ENCODE measurements at places on chromosomes 11 and 22.
A peak's percentile ranks its signal among the peaks of the same experiment; 100 is the strongest.

DNA sequence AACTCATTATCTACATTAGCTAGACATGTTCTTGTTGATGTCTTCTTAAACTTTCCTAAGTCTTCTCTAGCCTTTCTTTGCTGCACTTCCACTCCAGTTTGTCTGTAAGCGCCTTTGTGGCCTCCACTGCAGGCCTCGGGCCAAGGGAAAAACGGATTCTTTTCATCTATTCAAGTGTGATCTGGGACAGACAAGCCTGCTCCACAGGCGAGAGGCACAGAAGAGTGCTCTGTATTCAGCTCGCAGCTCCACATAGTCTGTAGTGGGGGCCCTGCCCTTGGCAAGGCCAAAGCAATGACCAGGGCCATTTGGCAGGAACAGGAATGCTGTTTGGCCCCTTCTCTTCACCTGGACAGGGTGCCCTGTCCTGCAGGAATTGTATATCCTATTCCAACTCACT, 84.1 kb upstream of the BARX2 start:
- DNase-seq: no peak

DNA sequence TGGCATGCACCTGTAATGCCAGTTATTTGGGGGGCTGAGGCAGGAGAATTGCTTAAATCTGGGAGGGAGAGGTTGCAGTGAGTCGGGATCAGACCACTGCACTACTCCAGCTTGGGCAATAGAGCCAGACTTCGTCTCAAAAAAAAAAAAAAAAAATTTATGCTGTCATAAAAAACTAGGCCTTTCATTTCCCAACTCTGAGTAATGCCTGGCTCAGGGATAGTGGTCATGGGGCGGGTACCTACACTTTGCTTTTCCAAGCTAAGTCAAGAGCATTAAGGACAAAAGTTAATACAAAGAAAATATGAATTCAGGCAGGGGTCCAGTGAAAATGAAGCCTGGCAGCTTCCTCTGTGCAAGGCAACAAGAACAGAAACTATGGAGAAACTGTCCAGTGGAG, 16.3 kb downstream of the CPSF7 start:
- DNase-seq: no peak

- no peak for DNase-seq
These were observed 3.6 kb downstream of the POLDIP3 start for GRCh38 chr22:42611051-42611450.

DNA sequence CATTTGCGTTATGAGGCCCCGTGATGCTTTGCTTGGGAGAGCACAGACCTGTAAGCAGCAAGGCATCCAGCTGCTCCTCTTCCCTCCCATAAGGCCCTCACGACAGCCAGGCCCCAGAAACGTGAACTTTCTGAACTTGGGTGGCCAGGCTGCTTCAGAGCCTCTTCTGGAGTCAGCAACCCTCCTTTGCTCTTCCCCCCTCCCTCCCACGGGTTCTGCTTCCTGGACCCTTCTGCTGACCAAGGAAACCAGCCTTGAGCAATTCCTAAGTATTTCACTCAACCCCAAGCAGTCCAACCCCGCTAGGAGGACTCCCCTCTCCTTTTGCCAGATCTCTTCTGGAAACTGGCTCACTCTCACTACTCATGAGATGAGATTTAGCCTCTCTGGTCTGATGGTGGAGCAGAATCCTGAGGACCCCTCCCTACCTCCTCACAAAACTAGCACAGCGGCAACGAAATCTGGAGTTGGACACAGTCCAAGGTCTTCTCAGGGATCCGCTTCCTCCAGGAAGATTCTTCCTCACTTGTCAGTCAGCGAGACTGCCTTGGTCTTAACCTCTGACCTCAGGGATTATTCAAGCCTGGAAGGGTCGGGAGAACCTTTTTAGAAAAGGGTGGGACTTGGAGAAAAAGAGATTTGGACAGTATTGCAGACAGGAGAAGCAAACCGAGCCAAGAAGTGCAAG, 86.2 kb downstream of the UBASH3B start:
- no peak for DNase-seq

GRCh38 chr11:126114486-126115126, 51.9 kb upstream of the CDON start:
- DNase-seq: no peak

- DNase-seq: no peak
These were observed at the start of gene TPH1 for GRCh38 chr11:18046116-18046777. TPH1 (minus strand) TSS chr11:18046269; CDS start chr11:18040762, 5,507 bp downstream.

DNA sequence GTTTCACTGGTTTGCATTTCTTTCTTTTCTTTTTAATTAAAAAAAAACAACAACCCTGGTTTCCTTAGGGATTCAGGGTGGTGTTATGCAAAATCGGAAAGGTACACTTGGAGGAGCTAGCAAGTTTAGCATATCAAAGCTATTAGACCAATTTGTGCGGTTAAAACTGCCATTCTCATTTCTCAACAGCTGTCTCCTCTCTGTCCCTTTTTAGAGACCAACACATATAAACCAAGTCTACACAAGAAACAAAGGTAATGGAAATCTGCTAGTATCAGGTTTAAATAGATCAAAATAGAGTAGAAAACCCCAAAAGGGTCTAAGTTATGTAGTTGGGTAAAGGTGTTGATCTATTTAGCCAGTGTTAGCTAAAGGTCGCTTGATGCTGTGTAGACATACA, 1.7 kb upstream of the SESN3 start:
- no peak for DNase-seq

DNA sequence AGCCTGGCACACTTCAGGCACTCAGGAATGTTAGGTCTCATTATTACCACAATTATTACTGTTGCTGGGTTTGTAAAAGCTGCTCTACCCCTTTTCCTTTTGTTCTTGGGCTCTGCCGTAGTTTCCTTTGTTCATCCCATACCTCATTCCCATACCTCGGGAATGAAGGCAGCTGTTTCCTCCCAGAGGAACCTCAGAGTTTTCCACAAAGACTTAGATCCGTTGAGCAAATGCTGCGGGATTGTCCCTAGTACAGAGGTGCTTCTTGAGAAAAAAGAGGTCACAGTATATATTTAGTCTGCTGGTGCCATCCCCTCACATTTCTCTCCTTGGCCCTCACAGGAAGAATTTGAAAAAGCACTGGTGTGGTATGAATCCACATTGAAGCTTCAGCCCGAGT, 134.7 kb downstream of the TTC17 start:
- no peak for DNase-seq

- DNase-seq: peak; percentile 73
These were observed 1.9 kb downstream of the TIRAP start for GRCh38 chr11:126284829-126285228.

- peak; percentile 47 for DNase-seq
These were observed 81.9 kb downstream of the UVRAG start for GRCh38 chr11:75896843-75897419.

GRCh38 chr11:44538375-44539054, 26.9 kb upstream of the CD82 start:
- DNase-seq: peak; percentile 73

DNA sequence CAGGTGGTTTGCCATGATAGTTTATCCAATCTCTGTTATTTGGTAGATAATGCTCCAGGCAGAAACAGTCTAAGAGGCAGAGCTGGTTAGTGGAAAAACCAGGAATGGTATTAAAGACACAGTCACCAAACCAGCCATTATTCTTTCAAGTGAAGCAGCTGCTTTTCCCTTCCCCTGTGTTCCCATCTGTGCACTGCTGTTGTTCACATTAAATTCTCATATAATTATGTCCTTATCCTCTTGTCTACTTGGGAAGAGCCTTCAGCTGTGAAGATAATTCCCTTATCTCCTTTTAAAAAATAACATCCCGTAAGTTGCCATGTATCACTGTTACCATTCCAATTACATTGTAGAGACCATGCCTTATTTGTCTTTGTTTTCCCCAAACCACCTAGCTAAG, 5.2 kb upstream of the TBCEL start:
- no peak for DNase-seq

DNA sequence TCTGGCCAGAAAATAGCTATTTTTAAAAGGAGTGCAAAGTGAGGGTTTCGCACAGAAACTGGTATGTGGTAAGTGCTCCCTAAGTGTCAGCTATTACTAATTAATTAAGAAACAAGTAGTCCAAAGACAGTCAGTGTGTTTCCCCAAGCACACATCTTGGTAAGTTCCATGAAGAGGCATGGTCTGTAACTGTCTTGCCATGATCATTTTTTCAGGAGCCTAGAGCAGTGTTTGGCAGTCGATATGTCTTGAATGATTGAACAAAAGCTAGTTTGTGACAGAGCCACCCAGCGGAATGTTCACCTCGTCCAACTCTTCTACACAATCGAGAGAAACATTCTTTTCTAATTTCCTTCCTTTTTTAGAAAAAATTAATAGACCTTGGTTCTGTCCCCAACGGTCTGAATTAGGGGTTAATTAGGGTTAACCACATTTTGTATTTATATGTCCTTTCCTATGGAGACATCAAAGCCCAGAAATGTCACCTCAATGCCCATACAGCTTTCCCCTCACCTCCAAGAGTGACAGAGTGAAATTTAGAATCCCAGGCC, 57.6 kb upstream of the FTH1 start:
- no peak for DNase-seq

- peak; percentile 6 for DNase-seq
These were observed 63.4 kb downstream of the RCN1 start for GRCh38 chr11:32154275-32154674.

DNA sequence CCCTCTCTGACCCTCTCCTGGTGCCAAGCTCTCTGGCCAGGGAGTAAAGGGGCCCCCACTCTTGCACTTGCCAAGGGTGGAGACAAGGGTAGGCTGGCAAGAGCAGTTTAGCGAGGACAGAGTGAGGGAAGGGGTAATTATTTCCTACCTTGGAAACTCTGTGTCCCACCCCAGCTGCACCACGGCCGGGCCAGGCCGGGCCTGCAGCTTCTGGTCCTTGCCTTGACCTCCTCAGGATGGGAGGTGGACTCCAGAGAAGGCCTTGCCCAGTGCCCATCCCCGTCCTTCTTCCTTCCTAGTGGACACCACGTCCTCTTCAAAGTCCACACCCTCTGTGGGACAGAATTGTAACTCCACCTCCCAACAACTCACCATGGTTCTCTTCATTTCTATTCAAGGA, 18.4 kb upstream of the OSBPL5 start:
- DNase-seq: no peak

- DNase-seq: no peak
These were observed 30.7 kb downstream of the ARHGAP1 start for GRCh38 chr11:46669711-46670139.

GRCh38 chr22:40243891-40244290, 66.2 kb downstream of the TNRC6B start:
- no peak for DNase-seq

DNA sequence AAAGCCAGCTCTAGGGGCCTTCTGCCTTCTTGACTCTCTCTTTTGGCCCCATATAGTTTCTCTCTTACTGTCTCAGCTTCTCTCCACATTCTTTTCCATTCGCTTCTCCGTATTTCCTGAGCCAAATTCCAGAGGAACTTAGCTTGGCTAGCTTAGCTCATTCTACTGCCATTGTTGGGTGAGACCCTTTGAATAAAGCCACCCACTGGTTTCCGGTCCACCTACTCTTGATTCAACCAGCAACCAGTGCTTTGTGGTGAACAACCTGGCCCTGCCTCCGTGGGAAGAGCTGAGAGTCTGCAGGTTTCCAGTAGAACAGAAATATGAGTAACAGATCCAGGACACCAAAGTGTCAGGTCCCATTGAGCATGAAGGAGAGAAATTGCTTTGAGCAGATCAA, 81.3 kb upstream of the ARHGAP20 start:
- DNase-seq: no peak

GRCh38 chr22:49628391-49629260, 199.0 kb downstream of the BRD1 start:
- no peak for DNase-seq

GRCh38 chr11:59207988-59208451, 4.7 kb downstream of the MPEG1 start:
- peak; percentile 46 for DNase-seq

DNA sequence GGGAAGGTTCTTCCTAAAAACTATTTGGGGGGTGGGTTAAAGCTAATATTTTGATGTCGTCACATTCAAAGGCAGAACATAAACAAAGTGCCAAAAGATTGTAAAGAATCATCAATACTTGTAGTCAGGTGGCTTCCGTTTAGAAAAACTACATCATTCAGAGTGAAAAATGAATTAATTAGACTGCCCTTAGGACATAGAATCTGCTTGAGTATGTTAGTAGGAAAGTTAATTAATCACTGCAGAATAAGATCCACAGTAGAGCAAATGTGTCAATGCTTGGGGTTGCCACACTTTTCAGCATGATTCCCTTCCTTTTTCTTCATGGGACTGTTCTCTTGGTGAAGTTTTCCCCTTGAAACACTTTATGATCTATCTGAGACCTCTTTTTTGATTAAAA, 166.8 kb upstream of the MTNR1B start:
- DNase-seq: no peak

- no peak for DNase-seq
These were observed 24.5 kb downstream of the DUSP8 start for GRCh38 chr11:1547467-1548098.

DNA sequence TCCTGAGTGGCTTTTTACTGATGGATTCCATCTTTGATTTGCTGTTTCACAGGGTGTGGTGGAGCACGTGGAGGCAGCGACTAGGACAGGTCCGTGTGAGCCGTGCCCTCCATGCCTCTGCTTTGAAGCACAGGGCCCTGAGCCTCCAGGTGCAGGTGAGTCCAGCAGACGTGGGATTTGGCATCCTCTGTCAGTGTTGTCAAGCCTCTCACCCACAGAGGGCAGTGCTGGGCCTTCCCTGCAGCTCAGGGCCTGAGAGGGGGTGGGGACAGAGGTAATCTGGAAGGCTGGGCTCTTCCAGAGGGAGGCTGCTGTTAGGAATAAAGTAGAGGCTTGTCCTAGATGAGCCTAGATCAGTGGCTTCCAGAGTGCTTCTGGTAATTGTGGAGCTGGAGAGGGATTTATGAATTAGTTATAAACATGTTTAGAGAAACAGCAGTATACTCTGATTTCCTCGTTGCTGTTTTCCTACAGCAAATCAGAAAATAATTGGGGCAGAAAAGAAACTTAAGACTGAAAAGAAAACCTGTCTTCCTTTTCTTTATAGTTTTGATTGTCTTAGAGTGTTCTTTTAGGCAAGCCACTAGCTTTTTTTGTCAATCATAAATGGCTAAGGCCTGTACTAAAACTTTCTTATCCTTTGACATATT, 65.0 kb downstream of the SFI1 start:
- peak; percentile 56 for DNase-seq

DNA sequence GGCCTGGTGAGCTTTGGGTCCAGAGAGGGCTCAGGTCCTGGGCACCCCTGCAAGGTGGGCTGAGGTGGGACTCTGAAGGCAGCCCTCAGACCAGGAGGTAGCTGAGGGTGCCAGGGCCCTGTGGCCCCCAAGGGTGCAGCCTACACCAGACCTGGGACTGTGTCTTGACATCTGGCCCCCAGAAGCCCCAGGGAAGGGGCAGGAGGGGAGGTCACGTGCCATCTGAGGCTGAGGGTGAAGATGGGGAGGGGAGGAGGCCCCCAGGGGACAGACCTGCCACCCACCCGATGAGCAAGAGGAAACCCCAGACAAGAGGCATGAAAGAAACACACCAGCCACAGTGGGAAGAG, 520.2 kb downstream of the BRD1 start:
- no peak for DNase-seq

- DNase-seq: no peak
These were observed 12.6 kb downstream of the PRAME start for GRCh38 chr22:22546490-22546889.

- no peak for DNase-seq
These were observed 158.4 kb downstream of the TEAD1 start for GRCh38 chr11:12832480-12833224.

GRCh38 chr11:88689548-88690240, 352.2 kb upstream of the CTSC start:
- DNase-seq: no peak

All from activated CD4-positive, alpha-beta T cell treated with anti-CD3 and anti-CD28 coated beads, Interleukin-2, amount 50 U/mL, for 16 hours (primary cell).